ENCODE measurements at places on chromosomes 13 and 19. TPM values are rescaled to one million over a fixed set of nuclear protein-coding genes. Genes with fewer than 3 reads are reported as not detected.

TEX30 gene
- 6.3 TPM for total RNA-seq

PPM1N gene
- 3.5 TPM for total RNA-seq

PLIN3 gene
- 18.2 TPM for total RNA-seq

KIR3DL2 gene
- 1.4 TPM for total RNA-seq

VN1R2 gene
- not detected for total RNA-seq

ERICH4 gene
- not detected for total RNA-seq

CDX2 gene
- total RNA-seq = not detected

CYP2A7 gene
- not detected for total RNA-seq

ZNF534 gene
- total RNA-seq = not detected

PRR22 gene
- total RNA-seq = 4.9 TPM

YJU2 gene
- 32.9 TPM for total RNA-seq

C13orf42 gene
- total RNA-seq = not detected

PCDH17 gene
- total RNA-seq = not detected

MTUS2 gene
- 0.81 TPM for total RNA-seq

HAUS8 gene
- 20.6 TPM for total RNA-seq

TBXA2R gene
- total RNA-seq = 0.47 TPM

NOTCH3 gene
- not detected for total RNA-seq

ZNF561 gene
- total RNA-seq = 46.2 TPM

DACT3 gene
- total RNA-seq = 0.11 TPM
